ENCODE measurements at places on chromosomes 6 and 20.

GRCh38 chr6:89290401-89291155 lies 24.5 kb downstream of the GABRR2 start:
- no peak for DNase-seq

GRCh38 chr20:34532320-34532719 lies 16.1 kb downstream of the DYNLRB1 start:
- no peak for DNase-seq

DNA sequence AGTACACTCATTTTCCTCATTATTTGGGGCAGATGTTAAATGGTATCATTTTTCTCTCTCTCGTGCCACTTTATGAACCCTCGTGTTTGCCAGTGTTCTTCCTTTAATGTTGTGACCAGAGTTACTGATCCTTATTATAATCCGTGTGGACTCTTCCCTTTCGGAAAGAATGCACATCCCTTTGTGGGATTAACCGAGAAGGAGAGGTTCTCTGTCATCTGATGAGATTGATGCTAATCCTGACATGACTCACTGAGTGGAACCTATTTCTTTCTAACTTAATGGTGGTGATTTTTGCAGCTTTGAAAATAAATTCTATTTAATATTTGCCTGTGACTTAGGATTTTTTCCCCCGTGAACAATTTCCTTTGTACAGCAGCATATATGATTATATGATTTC lies 300.0 kb upstream of the MAN1A1 start:
- DNase-seq = no peak

DNA sequence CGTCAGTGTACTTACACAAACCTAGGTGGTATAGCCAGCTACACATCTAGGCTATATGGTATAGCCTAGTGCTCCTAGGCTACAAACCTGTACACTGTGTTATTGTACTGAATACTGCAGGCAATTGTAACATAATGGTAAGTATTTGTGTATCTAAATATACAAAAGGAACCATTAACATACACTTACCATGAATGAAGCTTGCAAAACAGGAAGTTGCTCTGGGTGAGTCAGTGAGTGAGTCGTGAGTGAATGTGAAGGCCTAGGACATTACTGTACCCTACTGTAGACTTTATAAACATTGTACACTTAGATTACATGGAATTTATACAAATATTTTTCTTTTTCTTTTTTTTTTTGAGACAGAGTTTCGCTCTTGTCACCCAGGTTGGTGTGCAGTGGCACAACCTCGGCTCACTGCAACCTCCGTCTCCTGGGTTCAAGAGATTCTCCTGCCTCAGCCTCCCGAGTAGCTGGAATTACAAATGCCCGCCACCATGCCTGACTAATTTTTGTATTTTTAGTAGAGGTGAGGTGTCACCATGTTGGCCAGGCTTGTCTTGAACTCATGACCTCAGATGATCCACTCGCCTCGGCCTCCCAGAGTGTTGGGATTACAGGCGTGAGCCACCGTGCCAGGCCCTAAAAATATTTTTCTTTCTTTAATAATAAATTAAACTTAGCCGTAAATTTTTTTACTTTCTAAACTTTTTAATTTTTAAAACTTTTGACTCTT lies 15.4 kb upstream of the KIAA1755 start:
- no peak for DNase-seq

DNA sequence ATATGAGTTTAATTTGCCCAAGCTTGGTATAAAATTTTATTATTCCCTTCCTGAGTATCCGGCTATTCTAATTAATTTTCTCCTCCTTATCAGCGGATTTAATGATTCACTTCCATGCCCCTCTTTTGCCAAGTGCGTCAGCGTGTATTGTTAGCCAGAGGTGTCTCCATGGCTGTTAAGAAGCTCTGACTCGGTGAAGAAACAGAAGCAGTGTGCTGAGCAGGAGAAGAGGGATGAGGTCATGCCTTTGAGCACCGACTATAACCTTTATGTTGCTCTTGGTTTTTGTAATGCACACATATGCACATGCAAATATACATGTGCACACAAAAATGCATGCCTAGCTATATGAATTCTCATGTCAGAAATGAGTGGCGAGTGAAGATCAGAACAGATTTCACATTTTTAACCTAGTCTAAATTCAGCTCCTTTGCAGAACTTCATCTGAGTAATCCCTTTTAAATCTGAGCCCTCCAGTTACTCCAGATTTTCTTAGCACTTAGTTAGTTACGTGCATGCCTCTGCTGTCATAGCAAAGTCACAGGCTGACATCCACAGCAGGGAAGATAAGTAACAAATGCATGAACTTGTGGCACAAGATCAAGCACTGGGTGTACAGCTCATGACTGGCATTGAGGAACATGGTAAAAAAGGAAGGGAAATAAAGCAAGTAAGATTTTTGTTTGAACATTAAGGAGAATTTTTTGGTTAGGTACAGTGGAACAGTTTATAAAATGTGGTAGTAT lies 24.3 kb downstream of the HTR1E start:
- DNase-seq = no peak

DNA sequence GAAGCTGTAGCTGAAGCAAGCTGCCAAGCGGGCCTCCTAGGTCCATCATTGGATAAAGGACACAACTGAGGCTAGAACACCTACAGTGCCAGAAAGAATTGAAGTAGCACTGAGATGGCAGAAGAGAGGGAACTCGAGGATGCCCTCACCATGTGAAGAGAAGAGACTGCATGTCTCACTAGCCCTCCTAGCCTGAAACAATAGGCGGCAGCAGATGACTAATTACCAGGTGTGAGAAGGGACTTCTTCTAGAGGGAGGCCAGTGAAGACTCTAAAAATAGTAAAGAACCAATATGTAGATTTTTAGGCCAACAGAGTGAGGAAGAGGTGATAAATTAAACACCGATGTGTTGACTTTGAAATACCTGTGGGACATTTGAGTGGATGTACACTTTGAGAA lies 50.3 kb downstream of the LGSN start:
- DNase-seq = no peak

GRCh38 chr6:164750128-164750527 lies 559.3 kb downstream of the C6orf118 start:
- DNase-seq = no peak

- no peak for DNase-seq
These were observed 46.7 kb downstream of the SLC35D3 start for GRCh38 chr6:136968837-136969236.

GRCh38 chr6:49001856-49002541 lies 461.1 kb downstream of the MMUT start:
- DNase-seq = no peak

DNA sequence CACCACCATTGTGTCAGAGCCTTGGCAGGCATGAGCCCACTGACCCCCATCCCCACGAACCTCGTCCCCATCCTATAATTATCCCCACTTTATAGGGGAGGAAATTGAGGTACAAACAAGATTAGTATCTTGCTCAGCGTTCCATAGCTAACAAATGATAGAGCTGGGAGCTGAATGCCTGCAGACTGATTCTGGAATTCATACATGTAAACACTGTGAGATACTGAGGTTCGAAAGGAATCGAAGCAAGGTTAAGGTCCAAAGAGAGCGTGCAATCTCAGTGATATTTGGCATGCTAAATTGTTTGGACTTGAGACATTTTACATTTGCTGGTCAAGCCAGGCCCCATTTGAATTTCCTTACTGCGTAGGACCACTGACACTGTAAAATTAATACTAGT lies 746.6 kb downstream of the COL12A1 start:
- no peak for DNase-seq

- no peak for DNase-seq
These were observed 157.6 kb downstream of the SOBP start for GRCh38 chr6:107647439-107647948.

DNA sequence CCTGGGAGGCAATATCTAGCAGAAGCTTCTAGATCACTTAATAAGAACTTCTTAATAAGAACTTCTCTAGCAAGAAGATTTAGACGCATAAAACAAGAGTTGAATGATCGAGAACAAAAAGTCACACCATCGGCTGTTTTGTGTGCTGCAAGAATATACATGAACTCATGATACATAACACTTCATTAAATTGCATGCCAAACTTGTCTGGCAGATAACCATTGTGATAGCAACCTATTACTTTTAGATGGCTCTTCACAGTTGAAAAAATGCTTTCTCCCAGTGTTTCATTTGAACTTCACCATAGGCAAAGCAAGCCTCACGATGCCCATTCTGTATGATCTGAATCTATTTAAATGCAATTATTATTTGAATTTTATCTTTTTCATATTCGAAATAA lies 249.9 kb downstream of the CBLN4 start:
- DNase-seq = no peak

DNA sequence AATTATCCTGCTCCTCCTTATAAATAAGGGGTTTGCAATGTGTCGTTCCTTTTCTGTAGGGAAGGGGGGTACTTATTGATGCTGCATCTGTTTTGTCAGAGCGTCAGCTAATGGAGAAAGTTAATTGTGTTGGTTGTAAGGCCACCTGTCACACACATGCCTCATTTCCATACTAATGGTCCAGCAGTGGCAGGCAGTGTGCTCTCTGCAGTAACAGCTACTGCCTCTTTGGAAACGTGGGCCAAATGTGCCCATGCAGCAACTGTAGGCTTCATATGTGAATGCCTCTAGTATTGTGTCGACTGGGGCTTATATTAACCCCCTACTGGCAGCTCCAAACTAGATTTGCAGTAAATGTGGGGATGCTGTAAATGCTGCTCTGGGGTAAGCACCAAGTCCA lies 56.3 kb upstream of the OLIG3 start:
- DNase-seq = no peak

- no peak for DNase-seq
These were observed 66.9 kb upstream of the BHLHE23 start for GRCh38 chr20:63073738-63074065.

DNA sequence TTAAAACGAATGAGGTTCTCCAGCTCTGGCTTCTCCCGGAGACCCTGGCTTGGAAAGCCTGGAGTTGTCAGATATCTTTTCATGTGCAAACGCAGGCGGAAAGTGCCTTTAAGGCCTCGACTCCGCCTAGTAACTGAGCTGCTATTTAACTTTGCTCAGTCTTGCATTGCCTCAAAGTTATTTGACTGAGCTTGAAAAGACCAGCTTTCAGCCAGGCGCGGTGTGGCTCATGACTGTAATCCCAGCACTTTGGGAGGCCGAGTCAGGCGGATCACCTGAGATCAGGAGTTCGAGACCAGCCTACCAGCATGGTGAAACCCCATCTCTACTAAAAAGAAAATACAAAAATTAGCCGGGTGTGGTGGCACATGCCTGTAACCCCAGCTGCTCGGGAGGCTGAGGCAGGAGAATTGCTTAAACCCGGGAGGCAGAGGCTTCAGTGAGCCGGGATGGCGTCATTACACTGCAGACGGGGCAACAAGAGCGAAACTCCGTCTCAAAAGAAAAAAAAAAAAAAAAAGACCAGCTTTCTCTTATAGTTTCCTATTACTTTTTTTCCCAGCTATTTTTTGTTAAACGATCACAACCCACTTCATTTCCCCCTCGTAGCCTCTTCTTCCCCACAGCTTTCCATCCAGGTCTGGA lies 1.9 kb downstream of the GCNT2 start:
- DNase-seq = no peak

GRCh38 chr6:71420095-71420692 lies 131.6 kb downstream of the OGFRL1 start:
- DNase-seq = no peak

DNA sequence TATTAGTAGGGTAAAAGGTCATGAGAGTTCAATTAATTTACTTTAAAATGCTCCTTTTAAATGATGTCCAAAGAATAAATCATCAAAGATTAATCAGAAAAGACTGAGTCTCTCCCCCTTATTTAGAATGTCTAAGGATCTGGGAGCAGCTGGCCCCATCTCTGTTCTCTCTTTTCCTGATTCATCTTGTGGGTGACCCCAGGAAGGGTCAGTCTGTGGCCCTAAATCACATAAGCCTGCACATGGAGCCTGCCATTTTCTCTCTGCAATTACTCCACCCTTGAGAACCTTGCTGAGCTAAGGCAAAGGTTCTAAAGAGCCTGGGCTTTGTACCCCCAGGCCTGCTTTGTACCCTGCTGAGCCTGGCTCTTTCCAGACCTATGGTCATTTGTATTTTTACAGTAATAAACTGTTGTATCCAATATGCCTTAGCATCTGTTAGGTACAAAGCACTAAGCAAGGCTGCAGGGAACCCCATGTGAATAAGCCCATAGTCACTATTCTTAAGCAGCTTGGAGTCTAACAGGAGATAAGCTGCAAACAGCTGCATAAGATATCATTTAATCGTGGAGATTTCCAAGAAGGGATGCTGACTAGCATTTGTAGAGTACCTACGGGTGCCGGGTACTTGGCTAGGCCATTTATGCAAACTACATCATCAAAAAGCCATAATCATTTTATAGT lies 431.0 kb upstream of the MARCKS start:
- no peak for DNase-seq

DNA sequence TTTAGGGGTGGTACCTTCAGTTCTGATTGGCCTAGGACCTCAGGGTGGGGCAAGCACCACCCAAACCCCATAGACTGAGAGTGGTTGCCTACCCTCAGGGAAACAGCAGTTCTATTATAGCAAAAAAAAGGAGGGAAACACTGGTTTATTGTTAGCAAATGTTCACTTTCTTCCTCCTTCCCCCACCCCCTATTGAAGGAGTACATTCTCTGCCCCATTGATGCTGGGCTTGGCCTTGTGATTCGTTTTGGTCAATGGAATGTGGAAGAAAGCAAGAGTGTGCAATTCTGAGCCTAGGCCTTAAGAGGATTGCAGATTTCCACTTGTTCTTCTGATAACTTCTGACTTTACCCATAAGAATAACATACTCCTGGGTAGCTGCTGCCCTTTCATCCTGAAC lies 255.8 kb downstream of the NFATC2 start:
- no peak for DNase-seq

DNA sequence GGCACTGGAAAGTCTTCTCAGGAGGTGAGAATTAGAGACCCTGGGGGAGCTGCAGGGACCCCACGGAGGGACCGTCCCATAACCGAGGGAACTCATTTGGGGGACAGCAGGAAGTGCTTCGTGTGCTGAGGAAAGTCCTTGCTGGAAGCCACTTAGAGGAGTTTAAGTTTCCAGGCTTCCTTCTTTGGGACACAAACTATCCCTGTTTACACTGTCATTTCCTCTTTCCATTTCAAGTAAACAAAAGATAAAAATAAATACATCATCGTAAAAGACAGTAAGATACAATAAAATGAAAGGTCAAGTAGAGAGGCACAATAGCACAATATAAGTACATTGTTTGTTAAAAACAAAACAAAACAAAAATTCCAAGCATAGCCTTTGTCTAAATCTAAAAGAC lies 101.2 kb downstream of the TTLL2 start:
- no peak for DNase-seq

- no peak for DNase-seq
These were observed 86.8 kb downstream of the PPP1R14C start for GRCh38 chr6:150229436-150230163.

GRCh38 chr6:75178757-75179156 lies 27.1 kb downstream of the COL12A1 start:
- no peak for DNase-seq

- no peak for DNase-seq
These were observed 289.6 kb downstream of the TBC1D7 start for GRCh38 chr6:13038741-13039190.

GRCh38 chr20:44792796-44793195 lies 17.6 kb downstream of the RIMS4 start:
- no peak for DNase-seq

All from activated CD4-positive, alpha-beta T cell treated with anti-CD3 and anti-CD28 coated beads for 1 hour (primary cell).